ENCODE measurements at places on chromosomes 1 and 21. TPM values are rescaled to one million over a fixed set of nuclear protein-coding genes. Genes with fewer than 3 reads are reported as not detected.

DNA sequence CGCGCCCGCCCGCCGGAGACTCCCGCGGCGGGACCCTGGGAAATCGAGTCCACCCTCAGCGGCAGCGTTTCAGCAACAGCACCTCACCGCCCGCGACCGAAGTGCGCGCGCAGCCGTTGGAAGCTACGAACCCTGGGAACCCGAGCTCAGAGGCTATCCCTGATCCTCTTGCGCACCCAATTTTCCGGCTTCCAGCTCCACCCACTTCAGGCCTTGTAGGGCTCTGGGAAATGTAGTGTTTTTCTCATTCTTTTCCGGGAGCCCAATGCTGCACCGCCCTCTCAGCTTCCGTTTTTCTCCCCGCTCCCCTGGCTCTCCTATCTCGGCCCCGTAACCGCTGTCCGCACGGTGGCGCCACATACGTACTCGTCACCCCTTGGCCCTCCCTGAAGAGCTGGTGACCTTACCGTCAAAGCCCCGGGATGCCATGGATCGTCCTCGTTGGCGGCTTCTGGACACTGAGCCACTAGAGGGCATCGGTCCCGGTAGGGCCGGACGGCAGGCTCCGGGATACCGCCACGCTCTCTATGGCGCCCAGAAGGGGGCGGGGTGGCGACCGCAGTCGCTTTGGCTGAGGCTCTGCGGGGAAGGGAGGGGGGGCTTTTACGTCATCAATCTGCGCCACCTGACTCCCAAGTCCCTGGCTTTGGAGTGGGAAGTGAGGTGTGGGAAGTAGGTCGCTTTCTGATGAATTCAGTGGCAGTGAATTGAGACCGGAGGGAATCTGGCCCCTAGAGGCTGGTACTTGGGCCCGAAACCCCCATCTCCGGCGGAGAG lies at the start of the genes ODR4 and TPR:
ODR4 (plus strand) TSS at position 687 of the 777 bp plus-strand sequence. CDS start 3,948 bp downstream, outside the sequence.
TPR (minus strand) TSS at position 102 of the 777 bp plus-strand sequence. CDS start 225 bp downstream, outside the sequence.
- DNase-seq, result peak; percentile 99

DNA sequence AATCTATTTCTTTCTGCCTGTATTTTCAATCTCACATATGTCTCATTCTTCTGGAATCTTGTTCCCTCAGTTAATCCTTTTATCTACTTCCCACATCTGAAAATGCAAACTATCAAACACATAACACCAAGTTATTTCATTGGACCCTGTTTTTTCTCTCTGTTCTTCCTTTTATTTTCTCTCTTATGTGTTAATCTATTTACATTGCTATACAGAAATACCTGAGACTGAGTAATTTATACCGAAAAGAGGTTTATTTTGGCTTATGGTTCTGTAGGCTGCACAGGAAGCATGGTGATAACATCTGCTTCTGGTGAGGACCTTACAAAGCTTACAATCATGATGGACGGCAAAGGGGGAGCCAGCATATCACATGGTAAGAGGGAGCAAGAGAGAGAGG lies 247.6 kb downstream of the TGFB2 start:
- peak; percentile 48 for DNase-seq

GRCh38 chr1:71462247-71462646 lies 381.4 kb upstream of the ZRANB2 start:
- DNase-seq, result no peak

GRCh38 chr1:218431476-218431875 lies 86.3 kb downstream of the TGFB2 start:
- no peak for DNase-seq

- DNase-seq, result no peak
Observed at GRCh38 chr1:96863449-96863848, 141.9 kb downstream of the PTBP2 start.

DNA sequence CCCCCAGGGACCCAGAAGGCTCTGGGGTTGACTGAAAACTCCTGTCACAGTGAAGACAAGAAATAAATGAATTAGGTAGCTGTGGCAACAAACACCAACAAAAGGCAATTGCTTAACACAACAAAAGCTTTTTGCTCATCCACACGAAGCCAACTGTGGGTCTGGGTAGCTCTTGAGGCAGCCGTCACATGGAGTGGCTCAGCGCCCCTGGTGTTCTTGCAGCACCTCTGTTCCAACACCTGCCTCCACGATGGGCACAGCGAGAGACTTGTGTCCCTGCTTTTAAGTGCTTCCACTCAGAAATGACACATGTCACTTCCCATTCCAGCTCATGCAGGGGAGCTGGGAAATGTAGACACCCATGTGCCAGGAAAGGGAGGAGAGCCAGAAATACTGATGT lies 364.5 kb upstream of the DUSP10 start:
- no peak for DNase-seq

- no peak for DNase-seq
Observed at GRCh38 chr21:25464275-25464674, 143.0 kb downstream of the MRPL39 start.

- DNase-seq, result peak; percentile 57
Observed at GRCh38 chr1:24713176-24713575, 32.1 kb upstream of the CLIC4 start.

GRCh38 chr1:190439447-190439846 lies 38.2 kb downstream of the BRINP3 start:
- DNase-seq, result no peak

GRCh38 chr1:198934901-198935305 lies 296.1 kb downstream of the PTPRC start:
- peak; percentile 38 for DNase-seq

DNA sequence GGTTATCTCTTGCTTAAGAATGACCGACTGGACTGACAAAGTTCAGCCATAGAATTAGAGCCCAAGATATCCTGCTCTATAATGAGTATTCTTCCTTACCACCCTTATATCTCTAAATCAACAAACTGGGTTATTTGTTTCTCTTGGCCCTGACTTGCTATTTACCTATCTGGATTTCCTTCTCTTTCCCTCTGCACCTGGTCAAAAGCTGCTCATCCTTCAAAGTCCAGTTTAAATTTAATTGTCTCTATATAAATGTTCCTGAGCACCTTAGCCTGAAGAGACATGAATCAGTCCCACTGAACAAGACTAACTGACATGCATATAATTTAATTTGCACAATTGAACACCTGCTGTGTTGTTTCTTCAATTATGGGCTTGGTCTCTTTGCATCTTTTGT lies 127.1 kb upstream of the KCNJ15 start:
- DNase-seq, result no peak

DNA sequence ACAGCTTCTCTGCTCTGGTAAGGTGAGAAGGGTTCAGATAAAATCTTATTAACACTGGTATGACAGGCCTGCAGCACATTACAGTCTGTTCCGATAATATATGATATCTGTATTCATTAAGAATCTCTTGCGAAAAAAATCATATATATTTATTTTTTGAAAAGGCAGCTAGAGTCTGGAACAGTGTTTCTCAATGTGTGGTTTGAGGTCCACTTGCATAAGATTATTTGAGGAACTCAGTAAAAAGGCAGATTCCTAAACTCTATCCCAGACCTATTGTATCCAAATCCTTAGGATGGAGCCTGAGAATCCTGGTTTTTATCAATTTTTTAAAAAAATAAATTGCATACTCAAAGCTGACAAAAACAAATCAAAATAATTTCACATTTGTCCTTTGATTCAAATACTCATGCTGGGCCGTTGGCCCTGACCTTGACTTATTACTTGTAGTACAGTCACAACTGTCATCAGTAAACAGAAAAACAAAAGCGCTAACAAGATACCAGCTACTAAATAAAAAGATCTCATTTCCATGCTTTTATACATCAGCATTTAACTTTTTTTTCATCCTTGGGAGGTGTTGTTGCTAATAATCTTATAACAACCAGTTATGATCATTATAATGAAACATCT lies 60.6 kb downstream of the RGS2 start:
- DNase-seq, result no peak

HAO2 gene
- total RNA-seq, result not detected

ESRRG gene
- not detected for total RNA-seq

TMEM200B gene
- 14.2 TPM for total RNA-seq

NAV1 gene
- total RNA-seq, result 74.7 TPM

LRRC39 gene
- 0.16 TPM for total RNA-seq

MPZ gene
- 0.69 TPM for total RNA-seq
